NCI-H1694 treated with DMSO at 0.1 percent for 48 hours (cell line): ENCODE measurements at places on chromosomes 16 and 17.

GRCh38 chr17:61448042-61448441, 4.2 kb upstream of the TBX4 start:
- DNase-seq: no peak

GRCh38 chr16:15777533-15778203, 79.2 kb downstream of the MYH11 start:
- peak; percentile 55 for DNase-seq

- no peak for DNase-seq
Measured at GRCh38 chr17:46971647-46972300, 7.3 kb downstream of the RPRML start.

DNA sequence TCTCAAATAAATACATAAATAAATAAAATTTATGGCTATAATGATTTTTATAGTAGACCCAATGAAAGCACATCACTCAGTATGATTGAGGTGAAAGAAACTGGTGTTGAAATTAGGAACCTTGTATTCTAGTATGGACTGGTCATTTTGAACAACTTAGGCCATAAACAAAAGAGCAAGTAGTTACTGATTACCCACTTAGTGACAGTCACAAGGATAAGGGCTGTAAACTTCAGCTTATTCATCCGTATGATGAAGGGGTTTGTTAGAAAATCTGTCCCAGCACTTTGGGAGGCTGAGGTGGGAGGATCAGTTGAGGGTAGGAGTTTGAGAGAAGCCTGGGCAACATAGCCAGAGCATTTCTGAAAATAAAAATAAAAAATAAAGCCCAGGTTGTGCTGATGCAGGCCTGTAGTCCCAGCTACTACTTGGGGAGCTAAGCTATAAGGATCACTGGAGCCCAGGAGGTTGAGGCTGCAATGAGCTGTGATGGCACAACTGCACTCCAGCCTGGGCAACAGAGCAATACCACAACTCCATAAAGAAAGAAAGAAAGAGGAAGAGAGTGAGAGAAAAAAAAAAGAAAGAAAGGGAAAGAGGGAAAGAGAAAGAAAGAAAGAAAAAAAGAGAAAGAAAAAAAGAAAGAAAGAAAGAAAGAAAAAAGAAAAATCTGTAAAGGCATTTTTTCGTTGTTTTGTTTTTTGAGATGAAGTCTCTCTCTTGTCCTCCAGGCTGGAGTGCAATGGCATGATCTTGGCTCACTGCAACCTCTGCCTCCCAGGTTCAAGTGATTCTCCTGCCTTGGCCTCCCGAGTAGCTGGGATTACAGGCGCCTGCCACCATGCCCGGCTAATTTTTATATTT, 4.2 kb upstream of the SPAG9 start:
- no peak for DNase-seq

DNA sequence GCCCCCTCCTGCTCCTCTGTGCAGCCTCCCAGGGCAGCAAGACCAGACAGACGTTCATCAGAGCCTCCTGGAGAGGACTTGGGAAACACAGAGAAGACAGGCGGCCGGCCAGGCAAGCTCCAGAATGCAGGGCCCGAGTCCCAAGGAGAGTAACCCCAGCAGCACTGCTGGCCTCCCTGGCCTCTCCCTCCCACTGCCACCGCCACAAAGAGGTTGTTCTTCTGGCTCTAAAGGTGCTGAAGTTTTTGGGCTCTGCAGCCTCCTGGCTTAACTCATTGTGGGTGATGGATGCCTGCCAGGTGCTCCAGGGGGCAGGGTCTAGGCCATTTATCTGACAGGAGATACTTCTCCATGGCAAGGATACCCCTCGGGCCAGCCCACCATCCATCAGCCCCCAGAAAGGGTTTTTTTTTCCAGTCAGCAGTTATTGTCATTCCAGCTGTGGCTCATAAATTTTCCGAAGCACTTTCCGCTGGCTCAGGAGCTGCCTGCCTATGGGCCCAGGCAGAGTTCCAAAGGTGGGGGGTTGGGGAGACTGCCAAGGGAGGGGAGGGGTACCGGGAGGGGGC, 32.0 kb upstream of the MRPS23 start:
- no peak for DNase-seq
